Heart left ventricle (tissue), 16 donors: ENCODE measurements at places on chromosomes 16 and 17. TPM values are rescaled to one million over a fixed set of nuclear protein-coding genes. Genes with fewer than 3 reads are reported as not detected.
A peak's percentile ranks its signal among the peaks of the same experiment; 100 is the strongest.

DNA sequence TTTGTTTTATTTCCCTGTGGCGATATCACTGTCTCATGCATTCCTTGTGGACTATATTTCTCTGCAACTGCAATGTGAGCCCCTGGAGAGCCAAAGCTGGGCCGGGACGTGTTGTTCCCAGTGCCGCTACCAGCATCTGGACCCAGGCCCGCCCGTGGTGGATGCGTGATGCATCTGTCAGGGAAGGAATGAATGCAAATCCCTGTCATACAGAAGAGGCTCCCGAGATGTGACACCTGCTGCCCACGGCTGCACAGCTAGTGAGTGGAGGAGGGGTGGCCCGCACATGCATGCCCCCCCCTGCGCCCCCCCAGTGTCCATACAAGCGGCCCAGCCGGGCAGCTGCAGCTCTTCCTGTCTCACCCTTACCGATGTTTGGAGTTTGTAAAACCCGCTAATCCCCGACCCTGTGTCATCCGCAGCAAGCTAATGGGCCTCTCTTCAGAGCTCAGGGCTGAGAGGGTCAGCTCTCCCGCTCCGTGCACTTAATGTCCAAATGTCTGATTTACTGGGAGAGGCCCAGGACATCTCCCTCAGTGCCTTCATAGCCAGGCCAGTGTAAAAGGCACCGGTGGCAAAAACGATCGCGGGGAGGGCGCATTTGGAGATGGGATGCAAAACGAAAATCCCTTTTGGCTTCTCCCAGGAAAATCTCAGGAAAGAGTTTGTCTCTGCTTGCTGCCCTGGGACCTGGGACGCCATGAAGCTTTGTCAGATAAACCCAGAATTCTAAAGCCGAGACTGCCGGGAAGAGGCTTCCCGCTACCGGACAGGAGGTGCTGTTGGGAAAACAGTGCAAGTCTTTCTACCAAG is 91.8 kb downstream of the FOXL1 start:
- peaks cover 45% of the 10 kb centered on the region for H3K27me3 ChIP-seq
- H3K36me3 ChIP-seq, result no peaks in the 10 kb centered on the region
- peak overlapping the region; percentile 50 for H3K27ac ChIP-seq
- peaks cover 46% of the 10 kb centered on the region for H3K4me1 ChIP-seq
- DNase-seq, result peak; percentile 71

Gene HYDIN
- total RNA-seq, result 5.4 TPM

DNA sequence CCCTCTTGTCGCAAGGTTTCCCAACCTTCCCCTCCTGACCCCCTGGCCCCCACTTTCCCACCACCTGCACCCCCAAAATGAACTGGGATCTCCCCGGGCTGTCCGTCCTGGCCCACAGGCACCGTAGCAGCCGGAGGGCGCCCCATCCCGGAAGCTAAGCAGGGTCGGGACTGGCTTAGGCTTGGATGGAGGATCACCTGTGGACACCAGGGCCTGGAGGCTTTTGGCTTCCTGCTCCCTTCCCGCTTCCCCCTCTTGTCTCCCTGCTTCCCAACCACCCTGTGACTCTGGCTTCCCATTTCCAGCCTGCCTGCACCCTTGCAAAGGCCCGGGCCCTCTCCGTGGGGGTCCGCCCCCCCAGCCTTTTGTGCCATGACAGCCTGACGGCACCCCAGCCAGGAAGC is 2291.3 kb downstream of the TP53TG3F start:
- peaks cover 10% of the 10 kb centered on the region for H3K27me3 ChIP-seq
- no peak for DNase-seq
- H3K27ac ChIP-seq, result no peak overlapping the region
- H3K36me3 ChIP-seq, result no peaks in the 10 kb centered on the region
- no peak overlapping the region for H3K4me3 ChIP-seq
- H3K4me1 ChIP-seq, result no peaks in the 10 kb centered on the region

Gene MYO15B
- 42.9 TPM for total RNA-seq

Gene SULT1A4
- 3.2 TPM for total RNA-seq

GRCh38 chr16:83244057-83244456 is 563.7 kb upstream of the HSBP1 start:
- H3K27ac ChIP-seq, result no peak overlapping the region
- DNase-seq, result no peak

DNA sequence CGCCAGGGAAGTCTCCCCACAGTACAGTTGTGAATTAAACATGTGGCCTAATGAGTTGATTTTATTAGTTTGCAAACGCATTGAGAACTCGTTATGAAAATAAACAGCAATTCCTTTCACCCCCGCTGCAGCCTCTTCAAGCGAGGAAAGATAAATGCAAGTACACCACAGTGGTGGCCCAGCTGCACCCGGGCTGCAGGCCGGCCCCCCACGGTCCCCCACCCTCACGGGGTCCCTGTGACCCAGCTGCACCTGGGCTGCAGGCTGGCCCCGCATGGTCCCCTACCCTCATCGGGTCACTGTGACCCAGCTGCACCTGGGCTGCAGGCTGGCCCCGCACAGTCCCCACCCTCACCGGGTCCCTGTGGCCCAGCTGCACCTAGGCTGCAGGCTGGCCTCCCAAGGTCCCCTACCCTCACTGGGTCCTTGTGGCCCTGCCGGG is 32.2 kb downstream of the SDK2 start:
- H3K4me3 ChIP-seq, result no peak overlapping the region
- no peaks in the 10 kb centered on the region for H3K4me1 ChIP-seq
- DNase-seq, result no peak
- H3K27ac ChIP-seq, result no peak overlapping the region
- peaks cover 7% of the 10 kb centered on the region for H3K27me3 ChIP-seq
- H3K36me3 ChIP-seq, result no peaks in the 10 kb centered on the region

DNA sequence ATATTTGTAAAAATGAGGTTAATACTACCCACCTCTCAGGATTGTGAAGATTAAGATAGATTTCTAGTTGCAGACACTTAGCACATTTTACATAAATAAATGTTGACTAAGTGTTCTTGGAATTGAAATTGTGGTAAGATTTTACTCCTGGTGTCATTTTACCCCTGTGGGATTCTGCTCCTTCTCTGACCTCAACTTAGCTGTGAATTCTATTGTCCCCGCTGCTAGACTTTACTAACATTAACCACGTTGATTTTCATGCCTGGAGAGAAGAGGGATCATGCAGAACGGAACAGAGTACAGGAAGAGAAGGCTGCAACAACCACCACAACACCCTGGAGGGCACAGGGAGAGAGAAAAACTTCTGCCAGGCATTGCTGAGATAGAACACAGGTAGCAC is 2.1 kb upstream of the TOM1L1 start:
- peaks cover 8% of the 10 kb centered on the region for H3K4me1 ChIP-seq
- no peak overlapping the region for H3K4me3 ChIP-seq
- no peak overlapping the region for H3K27ac ChIP-seq
- peaks cover 20% of the 10 kb centered on the region for H3K27me3 ChIP-seq
- no peak for DNase-seq

GRCh38 chr17:40980596-40980995 is 3.5 kb downstream of the KRT40 start:
- H3K27me3 ChIP-seq, result peaks cover 5% of the 10 kb centered on the region
- no peak overlapping the region for H3K4me3 ChIP-seq
- H3K36me3 ChIP-seq, result no peaks in the 10 kb centered on the region

- peak within 1 kb of the TSS; percentile 98 for H3K4me3 ChIP-seq
- DNase-seq, result peak; percentile 72
- peaks cover 57% of the 10 kb centered on the region for H3K4me1 ChIP-seq
These were observed at the start of gene SREBF1 for GRCh38 chr17:17836818-17837379. Gene SREBF1, minus strand, starts transcription at chr17:17836986. Its CDS starts 169 bp downstream, at chr17:17836817.

Gene KRT28
- not detected for total RNA-seq

- H3K27me3 ChIP-seq, result no peaks in the 10 kb centered on the region
- no peak for DNase-seq
- no peaks in the 10 kb centered on the region for H3K4me1 ChIP-seq
- no peaks in the 10 kb centered on the region for H3K36me3 ChIP-seq
- H3K4me3 ChIP-seq, result no peak overlapping the region
These were observed 225.2 kb downstream of the CHD9NB start for GRCh38 chr16:52827456-52827855.

DNA sequence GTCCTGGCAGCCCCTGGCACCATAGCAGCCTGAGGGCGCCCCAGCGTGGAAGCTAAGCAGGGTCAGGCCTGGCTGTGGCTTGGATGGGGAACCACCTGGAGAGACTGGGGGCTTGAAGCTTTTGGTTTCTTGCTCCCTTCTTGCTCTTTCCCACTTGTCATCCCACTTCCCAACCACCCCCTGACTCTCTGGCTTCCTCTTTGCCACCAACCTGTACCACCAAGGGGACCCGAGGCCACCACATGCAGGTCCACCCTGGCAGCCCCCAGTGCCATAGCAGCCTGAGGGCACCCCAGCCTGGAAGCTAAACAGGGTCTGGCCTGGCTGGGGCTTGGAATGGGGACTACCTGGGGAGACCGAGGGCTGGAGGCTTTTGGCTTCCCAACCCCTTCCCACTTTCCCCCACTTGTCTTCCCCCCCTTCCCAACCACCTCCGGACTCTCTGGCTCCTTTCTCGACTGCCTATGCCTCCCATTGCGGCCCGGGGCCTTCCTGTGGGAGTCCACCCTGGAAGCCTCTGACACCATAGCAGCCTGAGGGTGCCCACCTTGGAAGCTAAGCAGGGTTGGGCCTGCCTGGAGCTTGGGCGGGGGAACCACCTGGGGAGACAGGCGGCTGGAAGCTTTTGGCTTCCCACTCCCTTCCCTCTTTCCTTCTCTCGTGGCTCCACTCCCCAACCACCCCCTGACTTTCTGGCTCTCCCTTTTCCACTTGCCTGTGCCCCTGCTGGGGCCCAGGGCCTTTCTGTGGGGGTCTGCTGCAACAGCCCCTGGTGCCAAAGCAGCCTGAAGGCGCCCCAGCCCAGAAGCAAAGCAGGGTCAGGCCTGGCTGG is 2294.4 kb downstream of the TP53TG3F start:
- H3K36me3 ChIP-seq, result no peaks in the 10 kb centered on the region
- no peak overlapping the region for H3K27ac ChIP-seq
- no peaks in the 10 kb centered on the region for H3K27me3 ChIP-seq
- no peaks in the 10 kb centered on the region for H3K4me1 ChIP-seq

Gene CBX2
- 3.5 TPM for total RNA-seq

GRCh38 chr17:16068323-16068722 is 68.7 kb downstream of the TTC19 start:
- H3K27ac ChIP-seq, result no peak overlapping the region
- H3K36me3 ChIP-seq, result peaks cover 98% of the 10 kb centered on the region
- H3K27me3 ChIP-seq, result no peaks in the 10 kb centered on the region
- no peaks in the 10 kb centered on the region for H3K4me1 ChIP-seq
- DNase-seq, result no peak
- no peak overlapping the region for H3K4me3 ChIP-seq

Gene PDE6G
- not detected for total RNA-seq

GRCh38 chr16:46920402-46921068 is 36.4 kb downstream of the GPT2 start:
- DNase-seq, result no peak
- H3K36me3 ChIP-seq, result no peaks in the 10 kb centered on the region
- H3K27me3 ChIP-seq, result no peaks in the 10 kb centered on the region
- no peak overlapping the region for H3K27ac ChIP-seq
- no peaks in the 10 kb centered on the region for H3K4me1 ChIP-seq

Gene SMIM22
- not detected for total RNA-seq

DNA sequence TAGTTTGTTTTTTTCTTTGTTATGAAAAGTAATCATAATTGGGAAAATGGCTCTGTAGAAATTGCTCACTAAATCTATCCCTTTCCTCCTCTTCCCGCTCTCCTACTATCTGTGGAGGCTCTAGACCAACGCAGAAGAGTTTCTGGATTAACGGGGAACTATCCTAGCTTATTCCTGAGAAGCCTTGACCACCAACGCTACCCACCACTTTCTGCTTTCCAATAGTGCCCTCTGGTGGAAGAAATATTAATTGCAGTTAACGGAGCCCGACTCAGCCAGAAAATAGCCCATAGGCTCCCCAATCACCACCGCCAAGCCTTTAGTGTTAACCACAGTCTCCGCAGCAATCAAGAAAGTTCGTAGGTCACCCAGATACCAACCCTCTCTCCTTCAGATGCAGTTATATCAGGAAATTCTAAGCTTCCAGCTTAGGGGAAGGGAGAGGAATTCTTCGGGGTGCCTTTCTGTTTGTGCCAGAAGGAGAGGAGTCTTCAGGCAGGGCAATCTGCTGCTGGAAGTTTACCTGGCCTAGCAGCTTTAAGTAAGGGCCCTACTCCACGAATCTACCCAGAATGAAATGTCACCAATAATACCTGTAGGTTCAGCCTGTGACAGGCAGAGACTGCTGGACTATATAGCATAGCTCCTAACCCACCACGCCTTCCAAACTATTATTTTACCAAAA is 23.0 kb upstream of the NSRP1 start:
- H3K4me3 ChIP-seq, result no peak overlapping the region
- DNase-seq, result peak; percentile 23
- no peak overlapping the region for H3K27ac ChIP-seq
- H3K36me3 ChIP-seq, result no peaks in the 10 kb centered on the region
- H3K27me3 ChIP-seq, result no peaks in the 10 kb centered on the region

Gene SRL
- 408 TPM for total RNA-seq

GRCh38 chr17:19415311-19415710 is 4.3 kb downstream of the RNF112 start:
- no peaks in the 10 kb centered on the region for H3K36me3 ChIP-seq
- H3K4me3 ChIP-seq, result no peak overlapping the region
- no peaks in the 10 kb centered on the region for H3K4me1 ChIP-seq
- no peak overlapping the region for H3K27ac ChIP-seq
- no peaks in the 10 kb centered on the region for H3K27me3 ChIP-seq

DNA sequence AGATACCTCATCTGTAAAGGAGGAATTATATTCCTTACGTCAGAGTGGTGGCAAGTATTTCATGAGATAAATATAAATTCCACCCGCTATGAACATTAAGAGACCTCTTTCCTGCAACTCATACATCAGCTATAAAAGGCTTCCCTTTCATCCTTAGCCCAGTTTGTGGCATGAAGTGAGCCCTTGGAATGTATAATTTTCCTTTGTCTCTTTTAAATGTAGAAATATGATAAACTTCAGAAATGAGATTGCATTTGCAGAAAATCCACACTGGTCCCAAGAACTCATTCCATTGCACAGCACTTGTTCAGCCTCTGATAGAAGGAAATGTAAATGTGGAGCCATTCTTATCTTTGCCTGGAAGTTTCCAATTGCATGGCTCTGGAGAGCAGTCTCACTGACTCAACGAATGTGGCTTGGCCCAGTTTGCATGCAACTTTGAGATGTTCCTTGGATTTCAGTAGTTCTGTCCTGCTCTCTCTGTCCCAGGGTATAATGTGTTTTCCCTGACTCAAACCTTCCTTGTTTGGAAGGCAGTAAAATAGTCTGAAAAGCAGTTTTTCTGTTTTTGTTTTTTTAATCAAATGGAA is 746.4 kb downstream of the CDH11 start:
- no peaks in the 10 kb centered on the region for H3K36me3 ChIP-seq
- H3K27ac ChIP-seq, result no peak overlapping the region
- DNase-seq, result no peak
- no peak overlapping the region for H3K4me3 ChIP-seq
- H3K27me3 ChIP-seq, result no peaks in the 10 kb centered on the region

DNA sequence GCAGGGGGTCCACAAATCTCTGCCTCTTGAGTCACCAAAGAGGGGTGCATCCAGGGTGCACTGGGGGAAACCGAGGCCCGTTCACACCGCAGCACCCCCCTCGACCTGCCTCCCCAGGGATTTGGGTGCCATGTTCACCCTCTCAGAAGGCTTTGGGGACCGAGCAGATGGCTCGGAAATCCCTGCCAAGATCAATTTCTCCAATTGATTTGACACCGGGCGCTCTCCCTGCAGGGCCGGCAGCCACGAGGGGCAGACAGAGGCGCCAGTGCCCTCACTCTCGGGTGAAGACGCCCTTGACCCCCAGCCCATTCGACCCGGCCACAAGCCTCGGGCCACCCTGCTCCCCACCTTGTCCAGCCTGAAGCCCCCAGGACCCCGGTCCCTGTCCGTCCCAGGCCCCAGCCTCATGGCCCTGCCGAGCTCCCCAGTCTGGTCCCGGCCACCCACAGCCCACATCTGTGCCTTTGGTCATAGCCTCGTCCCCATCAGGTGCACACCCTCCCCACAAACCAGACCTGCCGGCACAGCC is 9.3 kb downstream of the SSTR5 start:
- H3K4me3 ChIP-seq, result no peak overlapping the region
- H3K27me3 ChIP-seq, result peaks cover 88% of the 10 kb centered on the region
- no peak overlapping the region for H3K27ac ChIP-seq
- no peak for DNase-seq
